Activated CD8-positive, alpha-beta memory T cell treated with anti-CD3 and anti-CD28 coated beads for 36 hours (primary cell): ENCODE measurements at places on chromosomes 2 and 18. TPM values are rescaled to one million over a fixed set of nuclear protein-coding genes. Genes with fewer than 3 reads are reported as not detected.

The RUFY4 gene
- total RNA-seq = not detected

The ANKRD62 gene
- not detected for total RNA-seq

The AKAIN1 gene
- total RNA-seq = not detected

The LYG2 gene
- total RNA-seq = not detected

The RAB3GAP1 gene
- 23.5 TPM for total RNA-seq

The C18orf54 gene
- total RNA-seq = 10.9 TPM

The ADD2 gene
- total RNA-seq = 2.8 TPM

The PRKAG3 gene
- total RNA-seq = not detected

The ESPNL gene
- 0.04 TPM for total RNA-seq

The RNPEPL1 gene
- total RNA-seq = 51.7 TPM

The DSG2 gene
- total RNA-seq = 0.23 TPM

The TLX2 gene
- total RNA-seq = 0.25 TPM

The EML6 gene
- 0.89 TPM for total RNA-seq

The DNAH6 gene
- 0.13 TPM for total RNA-seq

The TNS1 gene
- 0.15 TPM for total RNA-seq

The MC5R gene
- not detected for total RNA-seq

The DNAJC5G gene
- total RNA-seq = not detected
